Stimulated activated CD4-positive, alpha-beta T cell treated with anti-CD3 and anti-CD28 coated beads, Interleukin-2, amount 100 ng/mL, for 48 hours (primary cell): ENCODE measurements at places on chromosomes 3 and 15.

DNA sequence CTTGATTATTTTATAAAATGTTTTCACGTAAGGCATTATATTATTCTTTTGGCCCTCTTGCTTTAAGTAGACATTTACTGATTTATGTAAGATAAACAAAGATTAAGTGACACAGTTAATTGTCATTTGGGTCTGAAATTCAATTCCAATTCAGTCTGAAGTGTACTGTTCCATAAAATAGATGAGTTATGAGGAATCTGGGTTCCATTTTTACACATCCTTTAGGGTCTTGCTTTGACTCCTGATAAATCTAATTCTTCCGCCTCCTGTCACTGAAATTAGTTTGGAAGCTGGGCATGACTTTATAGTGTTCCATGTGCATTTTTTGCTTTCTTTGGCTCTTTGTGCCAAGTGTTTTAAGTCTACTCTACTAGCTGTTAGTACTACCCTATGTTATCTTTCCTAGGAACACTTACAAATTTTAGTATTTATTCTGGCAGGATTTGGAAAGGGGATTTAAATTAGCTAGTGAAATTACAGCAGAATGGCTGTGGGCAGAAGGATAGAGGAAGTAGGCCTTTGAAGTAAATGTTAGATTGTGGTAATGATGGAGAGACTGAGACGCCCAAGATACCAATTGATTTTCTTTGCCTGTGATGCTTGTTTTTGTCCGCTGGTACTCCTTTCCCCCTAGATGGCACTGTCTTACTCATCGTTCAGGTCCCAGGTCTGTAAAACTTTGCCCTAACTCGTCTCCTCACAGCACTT, 14.3 kb downstream of the ARL8B start:
- no peak for DNase-seq

- no peak for DNase-seq
Observed at GRCh38 chr3:47035645-47036044, 56.2 kb downstream of the NBEAL2 start.

DNA sequence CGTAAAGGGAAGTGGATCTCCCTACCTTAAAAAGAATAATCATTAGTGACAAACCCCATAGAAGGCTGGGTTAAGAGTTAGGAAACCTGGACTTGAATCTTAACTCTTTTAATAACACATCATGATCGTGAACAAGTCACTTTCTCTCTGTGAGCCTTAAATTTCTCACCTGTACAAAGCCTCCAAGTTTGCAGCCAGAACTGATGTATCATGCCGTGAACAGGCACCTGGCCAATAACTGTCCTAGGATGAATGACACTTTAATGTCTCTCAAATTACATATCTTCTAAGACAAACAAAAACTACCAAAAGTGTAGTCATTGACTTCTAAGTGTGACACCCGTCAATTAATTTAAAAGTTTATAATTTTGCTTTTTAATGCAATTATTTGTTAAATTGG, 3.9 kb downstream of the UPK1B start:
- DNase-seq: no peak

DNA sequence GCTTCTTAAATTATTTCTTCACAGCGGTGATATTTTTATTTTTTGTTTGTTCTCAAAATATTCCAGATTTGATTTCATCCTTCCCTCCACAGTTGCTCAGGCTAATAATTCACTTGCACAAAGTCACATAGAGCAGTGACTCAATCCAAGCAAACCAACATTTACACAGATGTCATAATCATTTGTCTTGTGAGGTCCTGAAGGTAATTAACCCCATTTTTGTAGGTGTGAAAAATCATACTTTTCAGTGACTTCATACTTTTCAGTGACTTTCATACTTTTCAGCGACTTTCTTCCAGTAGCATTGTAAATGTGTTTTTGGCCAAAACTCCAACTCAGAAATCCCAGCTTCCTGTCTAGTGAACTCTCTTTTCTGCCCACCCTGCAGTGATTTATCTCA, 32.1 kb downstream of the CD200 start:
- DNase-seq: no peak

DNA sequence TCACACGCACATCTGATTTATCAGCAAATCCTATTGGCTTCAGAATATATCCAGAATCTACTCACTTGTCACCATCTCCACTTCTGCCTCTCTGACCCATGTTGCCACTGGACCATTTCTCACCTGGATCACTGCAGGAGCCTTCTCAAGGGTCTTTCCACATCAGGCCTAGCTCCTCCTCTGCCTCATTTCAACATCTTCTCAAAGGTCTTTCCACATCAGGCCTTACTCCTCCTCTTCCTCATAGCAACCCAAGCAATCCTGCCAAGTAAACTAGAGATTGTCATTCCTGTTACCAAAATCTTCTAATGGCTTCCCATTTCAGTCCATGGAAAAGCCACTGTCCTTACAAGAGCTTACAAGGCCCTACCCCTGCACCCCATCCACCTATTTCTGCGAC, 18.0 kb upstream of the DUT start:
- DNase-seq: no peak

DNA sequence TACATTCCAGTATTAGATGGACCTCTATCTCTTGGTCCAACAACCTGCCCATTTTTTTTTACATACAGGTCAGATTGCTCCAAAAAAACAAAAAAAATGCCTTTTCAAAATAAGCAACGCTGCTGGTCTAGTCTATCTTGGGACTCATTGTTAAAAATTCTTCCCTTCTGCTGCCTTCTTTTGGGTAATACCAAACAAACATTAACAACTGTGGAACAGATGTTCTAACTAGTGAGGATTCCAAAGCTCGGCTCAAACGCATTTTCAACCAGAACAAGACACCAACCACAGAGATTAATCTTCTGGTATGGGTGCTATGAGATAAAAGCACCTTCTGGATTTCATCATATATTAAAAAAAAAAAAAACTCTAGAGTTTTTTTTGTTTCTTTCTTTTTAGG, 24.7 kb downstream of the ARHGAP31 start:
- no peak for DNase-seq
